Cerebellar nuclear complex (tissue), 1 donor: ENCODE measurements at places on chromosomes 4 and X.

- DNase-seq: no peak
Measured at GRCh38 chrX:82218361-82218760, 1016.5 kb downstream of the SH3BGRL start.

GRCh38 chr4:168900080-168900479 lies 110.0 kb downstream of the CBR4 start:
- no peak for DNase-seq

DNA sequence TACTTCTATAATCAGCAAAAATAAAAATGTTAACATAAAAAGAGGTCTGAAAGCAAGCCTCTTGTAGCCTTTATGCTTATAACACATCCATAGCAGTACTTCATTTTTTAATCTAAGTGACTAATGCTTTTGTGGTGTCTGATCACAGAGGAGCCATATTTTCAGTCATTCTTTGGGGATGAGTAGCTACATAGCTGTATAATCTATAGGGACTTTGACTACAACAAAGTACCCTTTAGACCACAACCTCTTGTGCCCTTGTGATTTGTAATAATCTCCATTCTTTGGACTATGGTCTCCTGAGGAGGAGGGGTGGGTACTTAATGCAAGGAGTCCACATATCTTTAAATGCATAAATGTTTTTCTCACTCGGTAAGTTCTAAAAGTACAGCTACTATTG lies 9.6 kb downstream of the DRP2 start:
- DNase-seq: no peak

DNA sequence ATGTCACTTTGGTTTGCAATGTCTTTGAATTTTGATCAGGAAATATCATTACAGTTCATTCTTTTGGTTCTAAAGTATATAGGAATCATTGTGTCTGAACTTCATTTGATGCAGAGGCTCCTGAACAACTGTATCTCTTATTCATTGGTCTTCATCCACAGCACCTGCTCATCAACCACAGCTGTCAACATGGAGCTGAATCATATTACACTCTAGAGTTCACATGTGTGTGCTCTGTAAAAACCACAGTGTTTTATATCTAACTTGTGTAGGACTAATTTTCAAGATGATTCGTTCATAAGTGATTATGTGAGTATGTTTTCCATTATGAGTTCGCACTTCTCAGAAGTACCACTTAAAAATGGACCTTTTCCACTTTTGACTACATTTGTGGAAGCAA lies 643.3 kb upstream of the FAM241A start:
- DNase-seq: no peak

DNA sequence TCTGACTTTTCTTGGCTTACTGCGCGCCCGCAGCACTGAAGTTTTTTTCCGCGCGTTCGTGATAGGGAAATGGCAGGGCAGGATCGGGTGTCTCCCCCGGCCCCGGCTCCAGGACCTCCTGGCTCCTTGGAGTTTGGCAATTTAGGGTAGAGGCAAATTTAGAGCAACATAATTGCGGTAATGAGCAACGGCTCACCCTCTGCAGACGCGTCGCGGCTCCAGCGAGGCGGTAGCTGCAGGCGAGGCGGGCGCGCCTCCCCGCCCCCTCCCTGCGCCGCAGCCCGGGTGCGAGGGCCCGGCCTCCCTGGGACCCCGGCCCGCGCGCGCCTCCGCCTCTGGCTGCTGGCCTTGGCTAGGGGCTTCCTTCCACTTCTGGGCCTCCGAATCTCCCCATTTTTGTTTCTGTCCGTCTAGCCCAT lies 6.2 kb downstream of the MSX1 start:
- no peak for DNase-seq

GRCh38 chr4:110085131-110085530 lies 113.3 kb downstream of the ELOVL6 start:
- DNase-seq: no peak

DNA sequence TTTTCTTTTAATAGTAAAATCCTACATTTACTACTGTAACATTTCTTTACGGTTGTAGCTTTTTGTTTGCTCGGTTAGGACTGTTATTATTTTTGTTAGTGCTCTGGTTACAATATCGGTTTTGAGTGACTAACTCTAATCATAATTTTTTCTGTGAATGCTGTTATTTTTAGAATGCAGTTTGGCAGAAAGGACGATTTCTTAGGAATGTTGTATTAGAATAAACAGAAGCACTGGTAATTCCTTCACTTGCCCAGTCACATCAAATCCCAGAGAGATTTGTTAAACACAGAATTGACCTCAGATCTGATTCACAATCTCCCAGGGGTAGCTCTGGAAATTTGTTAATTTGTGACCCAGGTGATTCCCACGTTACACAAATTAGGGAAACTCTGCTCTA lies 21.7 kb downstream of the DDIT4L start:
- no peak for DNase-seq

- DNase-seq: no peak
Measured at GRCh38 chr4:147591106-147591505, 26.1 kb upstream of the TMEM184C start.

DNA sequence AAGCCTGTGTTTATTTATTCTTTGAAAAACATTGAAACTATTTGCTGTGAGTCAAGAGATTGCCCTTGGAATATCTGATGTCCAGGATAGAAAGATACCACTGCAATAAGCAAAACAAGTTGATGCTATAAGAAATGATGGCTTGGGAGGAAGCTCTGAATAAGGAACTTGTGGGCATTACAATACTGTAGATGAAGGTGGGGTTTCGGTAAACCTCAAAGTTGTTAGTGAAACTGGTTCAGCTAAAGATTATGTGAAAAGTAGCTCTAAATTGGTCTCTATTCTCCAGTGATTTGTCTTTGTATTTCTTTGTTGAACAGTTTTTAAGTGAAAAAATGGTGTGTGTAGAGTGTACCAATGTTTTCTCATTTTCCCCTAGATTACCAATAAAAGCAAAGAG lies 128.7 kb downstream of the AKAP4 start:
- DNase-seq: no peak

- DNase-seq: no peak
Measured at GRCh38 chr4:87912164-87913004, 63.1 kb upstream of the SPP1 start.

DNA sequence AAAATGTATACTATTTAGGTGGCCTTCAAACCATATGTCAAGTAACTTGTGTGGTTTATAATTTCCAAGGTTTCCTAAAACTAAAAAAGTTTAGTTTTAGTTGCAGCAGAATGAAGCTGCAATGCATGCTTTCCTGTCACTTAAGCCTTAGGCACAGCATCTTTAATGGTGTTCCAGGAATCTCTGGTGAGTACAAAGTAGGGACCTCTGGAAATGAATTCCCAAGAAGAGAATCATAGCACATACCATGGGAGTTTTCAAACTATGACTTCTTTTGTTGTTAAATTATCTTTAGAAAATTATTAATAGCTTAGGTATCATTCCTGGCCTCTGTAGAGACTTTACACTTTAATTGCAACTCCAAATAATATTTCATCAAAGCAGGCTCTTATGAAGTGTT lies 1005.9 kb upstream of the PABPC4L start:
- DNase-seq: no peak

GRCh38 chrX:30577362-30577991 lies at the start of gene TASL:
TASL (minus strand) TSS chrX:30577766; CDS start chrX:30560355, 17,411 bp downstream.
- no peak for DNase-seq

DNA sequence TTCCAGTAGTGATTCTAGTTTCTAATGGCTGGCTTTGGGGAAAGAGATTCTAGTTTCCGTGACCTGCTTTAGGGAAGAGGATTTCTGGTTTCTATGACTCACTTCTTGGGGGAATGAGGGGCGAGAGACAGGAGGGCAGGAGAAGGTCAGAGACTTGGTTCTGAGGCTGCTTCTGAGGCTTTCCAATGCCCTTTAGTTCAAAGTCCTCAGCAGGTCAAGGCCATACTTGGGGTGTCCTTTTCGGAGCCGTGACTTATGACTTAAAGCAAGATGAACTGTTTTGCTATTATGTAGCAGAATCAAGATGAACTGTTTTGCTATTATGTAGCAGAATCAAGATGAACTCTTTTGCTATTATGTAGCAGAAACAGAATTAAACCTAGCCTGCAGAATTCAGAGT lies 52.2 kb upstream of the TLR3 start:
- DNase-seq: no peak

DNA sequence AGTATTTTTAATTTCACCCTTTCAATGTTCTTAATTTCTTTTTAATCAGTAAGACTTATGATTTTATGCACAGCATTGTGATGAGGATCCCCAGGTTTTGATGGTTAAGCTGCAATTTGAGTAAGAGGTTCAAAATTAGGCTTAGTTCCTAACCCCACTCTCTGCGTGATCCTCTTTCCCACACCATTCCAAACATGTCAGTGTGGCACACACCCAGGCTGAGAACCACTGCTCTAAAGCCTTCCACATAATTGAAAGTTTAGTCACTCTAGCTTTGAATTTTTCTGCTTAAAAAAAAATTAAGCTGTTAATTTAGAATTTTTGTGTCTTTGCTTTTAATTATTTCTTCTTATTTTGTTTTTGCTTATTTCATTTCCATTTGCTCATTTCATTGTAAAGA lies 68.8 kb upstream of the SLC7A11 start:
- DNase-seq: no peak

GRCh38 chr4:124079174-124079780 lies 633.3 kb downstream of the ANKRD50 start:
- DNase-seq: no peak
